Cerebellar nuclear complex (tissue), 1 donor: ENCODE measurements at places on chromosomes 16 and 17.
A peak's percentile ranks its signal among the peaks of the same experiment; 100 is the strongest.

DNA sequence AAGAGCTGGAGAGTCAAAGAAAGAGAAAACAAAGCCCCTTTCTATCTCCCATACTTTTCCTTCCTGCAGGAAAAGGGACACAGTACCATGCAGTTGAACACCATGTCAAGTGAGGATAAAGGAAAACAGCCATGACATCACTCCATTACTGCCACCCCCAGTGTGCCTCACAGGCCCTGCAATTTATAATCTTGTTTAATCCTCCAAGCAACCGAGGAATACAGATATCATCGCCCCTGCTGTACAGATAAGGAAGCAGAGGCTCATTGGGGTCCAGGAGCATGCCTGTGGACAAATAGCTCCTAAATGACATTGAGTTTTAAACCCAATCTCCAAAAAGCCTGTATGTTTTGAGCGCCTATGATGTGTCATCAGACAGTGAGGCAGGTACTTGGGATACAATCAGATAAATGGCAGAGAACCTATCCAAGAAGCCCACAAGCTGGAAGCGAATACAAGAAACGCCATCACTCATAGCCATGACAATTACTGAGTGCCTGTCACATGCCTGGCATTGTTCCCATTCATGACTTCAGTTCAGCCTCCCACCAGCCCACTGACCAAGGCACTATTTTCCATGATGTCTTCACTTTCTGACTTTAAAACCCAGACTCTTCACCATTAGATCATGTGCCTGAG, 45.5 kb downstream of the CPPED1 start:
- DNase-seq = no peak

DNA sequence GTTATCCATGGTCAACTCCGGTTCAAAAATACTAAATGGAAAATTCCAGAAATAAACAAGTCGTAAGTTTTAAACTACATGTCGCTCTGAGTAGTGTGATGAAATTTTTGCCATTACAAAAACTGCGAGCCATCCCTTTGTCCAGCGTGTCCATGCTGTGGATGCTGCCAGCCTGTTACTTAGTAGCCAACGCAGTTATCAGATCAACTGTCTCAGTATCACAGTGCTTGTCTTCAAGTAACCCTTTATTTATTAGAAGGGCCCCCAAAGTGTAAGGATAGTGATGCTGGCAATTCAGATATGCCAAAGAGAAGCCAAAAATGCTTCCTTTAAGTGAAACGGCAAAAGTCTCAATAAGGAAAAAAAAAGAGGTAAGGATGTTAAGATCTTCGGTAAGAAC, 23.9 kb downstream of the SNN start:
- DNase-seq = no peak

DNA sequence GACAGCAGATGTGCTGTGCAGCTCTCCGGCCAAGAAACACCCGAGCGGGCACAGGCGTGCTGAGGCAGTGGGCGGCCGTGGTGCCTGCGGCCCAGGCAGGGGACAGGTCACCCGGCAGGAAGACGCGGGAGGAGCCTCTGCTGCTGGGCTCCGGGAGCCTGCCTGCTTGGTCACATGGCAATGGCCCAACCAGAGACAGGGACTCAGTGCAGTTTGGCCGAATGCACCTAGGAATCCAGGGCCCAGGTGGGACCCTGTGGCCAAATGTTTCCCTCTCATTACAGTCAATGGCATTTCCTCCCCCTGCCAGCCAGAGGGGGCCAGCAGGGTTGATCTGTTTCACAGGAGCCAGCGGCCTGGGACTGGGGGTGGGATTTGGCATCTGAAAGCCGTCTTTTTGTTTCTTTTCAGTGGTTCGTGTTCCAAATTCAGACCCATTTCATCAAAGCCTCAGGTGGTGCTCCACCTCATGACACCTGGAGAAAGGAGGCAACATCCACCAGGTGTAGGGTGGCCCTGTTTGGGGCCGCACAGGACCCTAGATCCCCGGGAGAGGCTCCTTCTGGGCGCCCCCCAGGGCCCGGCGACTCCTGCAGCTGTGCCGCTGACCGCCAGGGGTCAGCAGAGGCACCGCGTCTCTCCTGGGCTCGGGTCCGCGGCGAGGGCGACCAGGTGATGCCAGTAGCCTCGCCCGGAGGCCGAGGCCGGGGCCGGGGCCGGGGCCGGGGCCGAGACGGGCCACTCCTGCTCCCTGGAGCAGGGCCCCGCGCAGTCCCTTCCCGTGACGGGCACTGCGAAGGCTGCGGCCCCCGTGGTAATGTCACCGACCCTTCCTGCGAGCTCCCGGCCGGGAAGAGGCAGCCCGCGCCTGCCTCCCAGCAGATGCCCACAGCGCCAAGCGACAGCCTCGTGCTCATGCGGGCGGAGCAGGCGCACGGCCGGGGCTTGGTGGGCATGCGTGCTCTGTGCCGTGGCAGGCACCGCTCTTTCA, 118.5 kb downstream of the C16orf78 start:
- DNase-seq = peak; percentile 7

GRCh38 chr16:2040787-2041522, 6.7 kb downstream of the NTHL1 start:
- no peak for DNase-seq

DNA sequence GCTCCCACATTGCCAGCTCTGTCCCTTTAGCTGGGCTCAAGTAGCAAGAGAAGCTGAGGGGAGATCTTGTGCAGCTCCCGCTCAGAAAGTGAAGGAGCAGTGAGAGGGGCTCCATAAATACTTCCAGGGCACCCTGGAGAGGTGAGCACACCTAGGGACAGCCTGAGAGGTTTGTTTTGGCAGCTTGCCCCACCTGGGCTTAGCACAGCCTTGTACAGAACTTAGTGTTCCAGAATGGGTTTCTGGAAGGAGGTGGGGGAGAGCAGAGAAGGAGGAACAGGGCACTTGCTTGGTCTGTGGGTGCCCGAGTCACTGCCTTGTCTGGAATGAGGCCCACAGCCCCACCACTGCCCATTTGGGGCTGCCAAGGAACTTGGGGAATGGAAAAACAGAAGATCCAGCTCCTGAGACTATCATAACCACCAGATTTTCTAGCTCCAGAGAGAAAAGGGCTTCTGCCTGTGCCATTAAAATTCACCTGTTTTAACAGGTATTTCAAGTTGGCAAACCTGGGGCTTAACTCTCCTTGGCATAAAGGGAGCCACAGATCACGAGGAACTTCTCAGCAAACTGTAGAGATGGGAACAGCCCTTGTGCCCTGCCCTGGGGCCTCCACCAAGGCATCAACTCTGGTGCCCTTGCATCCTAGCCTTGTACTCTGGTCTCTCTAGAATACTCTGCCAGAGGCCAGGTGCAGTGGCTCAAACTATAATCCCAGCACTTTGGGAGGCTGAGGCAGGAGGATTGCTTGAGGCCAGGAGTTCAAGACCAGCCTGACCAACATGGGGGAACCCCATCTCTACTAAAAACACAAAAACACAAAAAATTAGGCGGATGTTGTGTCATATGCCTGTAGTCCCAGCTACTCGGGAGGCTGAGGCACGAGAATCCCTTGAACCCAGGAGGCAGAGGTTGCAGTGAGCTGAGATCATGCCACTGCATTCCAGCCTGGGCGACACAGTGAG, 1.9 kb downstream of the PRR15L start:
- no peak for DNase-seq

GRCh38 chr17:77763023-77763422, 195.5 kb upstream of the TNRC6C start:
- DNase-seq = no peak

- no peak for DNase-seq
These were observed 756 bp downstream of the TAX1BP3 start for GRCh38 chr17:3667366-3668278.

DNA sequence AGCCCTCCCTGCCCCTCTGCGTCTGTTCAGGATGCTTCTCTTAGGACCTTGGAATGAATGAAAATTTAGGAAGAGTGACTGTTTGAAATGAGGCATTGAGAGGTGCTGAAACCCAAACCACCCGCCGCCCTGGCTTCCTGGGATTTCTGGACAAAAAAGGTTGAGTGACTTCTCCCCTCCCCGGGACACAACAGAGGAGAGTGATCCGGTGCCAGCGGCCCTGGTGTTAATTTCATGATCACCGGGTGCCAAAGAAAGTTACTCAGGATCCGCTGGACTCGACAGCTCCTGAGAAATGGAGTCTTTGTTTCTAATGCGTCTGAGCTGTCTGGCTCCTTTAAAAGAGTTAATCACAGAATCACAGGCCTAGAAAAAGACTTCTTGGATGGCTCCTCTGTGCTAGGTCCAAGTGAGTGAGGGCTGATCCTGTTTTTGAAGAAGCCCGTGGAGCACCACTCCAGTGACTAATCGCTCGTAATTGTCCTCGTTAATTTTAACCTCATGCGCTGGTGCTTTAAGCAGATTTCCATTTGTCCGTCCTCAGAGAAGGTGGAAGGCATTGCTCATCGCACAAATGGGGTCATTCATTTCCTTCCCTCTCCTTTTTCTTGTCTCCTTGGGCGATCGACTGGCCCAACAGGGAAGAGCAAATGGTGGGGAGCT, 144.4 kb upstream of the ZFHX3 start:
- no peak for DNase-seq

DNA sequence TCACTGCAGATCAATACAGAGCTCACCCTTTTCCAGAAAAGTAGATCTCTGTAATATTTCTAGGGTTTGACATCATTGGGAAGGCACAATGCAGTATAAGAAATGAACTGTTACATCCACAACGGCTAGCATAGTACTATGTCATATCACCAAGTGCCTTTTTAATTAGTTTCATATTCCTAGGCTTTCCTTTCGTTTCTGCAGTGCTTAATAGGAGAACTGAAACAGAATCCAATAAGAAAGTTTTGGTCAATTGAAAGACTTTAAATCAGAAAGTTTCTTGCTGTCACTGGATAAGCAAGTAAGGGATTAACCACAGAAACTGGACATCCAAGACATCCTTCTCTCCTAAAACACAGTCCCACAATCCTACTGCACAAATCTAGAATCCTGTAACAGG, 3.5 kb upstream of the RNF43 start:
- DNase-seq = no peak

GRCh38 chr16:3804426-3805016, 76.0 kb downstream of the CREBBP start:
- DNase-seq = no peak

GRCh38 chr16:19861811-19862327, 22.8 kb downstream of the GPRC5B start:
- DNase-seq = no peak

- no peak for DNase-seq
These were observed 49.7 kb downstream of the STAT3 start for GRCh38 chr17:42338427-42338985.

- no peak for DNase-seq
These were observed 287.9 kb downstream of the CPPED1 start for GRCh38 chr16:12515746-12516145.

- no peak for DNase-seq
These were observed 207.7 kb downstream of the LAT start for GRCh38 chr16:29192329-29193247.

DNA sequence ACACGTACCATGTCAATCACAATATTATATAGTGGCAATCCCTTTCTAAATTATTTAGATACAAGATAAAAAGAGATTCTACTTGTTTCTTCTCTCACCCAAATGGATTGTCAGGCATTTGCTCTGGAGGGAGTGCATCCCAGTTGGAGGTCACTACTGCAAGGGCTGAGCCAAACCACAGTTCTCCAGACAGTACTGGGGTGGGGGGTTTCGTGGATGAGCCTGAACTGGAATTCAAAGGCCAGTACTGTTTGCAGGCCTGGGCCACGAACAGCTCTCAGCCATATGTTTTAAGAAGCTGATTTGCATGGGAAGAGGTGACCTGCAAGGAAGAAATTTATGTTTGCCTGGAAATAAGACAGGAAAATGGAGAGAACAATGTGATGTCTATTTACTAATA, 314.9 kb downstream of the PMP22 start:
- DNase-seq = no peak

DNA sequence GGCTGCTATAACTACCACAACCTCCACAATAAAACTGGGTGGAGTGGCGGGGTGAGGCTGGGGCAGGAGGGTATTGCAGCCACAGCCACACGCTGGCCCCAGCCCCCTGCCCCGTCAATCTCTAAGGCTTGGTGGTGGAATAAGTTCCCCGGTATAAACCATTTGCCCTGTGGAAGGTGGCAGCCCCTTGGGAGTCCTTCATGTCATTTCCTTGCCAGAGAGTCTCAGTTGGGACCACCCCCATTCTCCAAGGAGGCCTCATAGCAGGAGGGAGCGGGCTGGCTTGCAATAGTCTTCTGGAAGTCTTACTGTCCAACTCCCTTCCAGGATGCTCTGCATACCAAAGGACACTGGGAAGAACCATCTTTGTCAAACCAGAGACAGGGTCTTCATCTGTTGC, 19.4 kb downstream of the CD300A start:
- DNase-seq = no peak

DNA sequence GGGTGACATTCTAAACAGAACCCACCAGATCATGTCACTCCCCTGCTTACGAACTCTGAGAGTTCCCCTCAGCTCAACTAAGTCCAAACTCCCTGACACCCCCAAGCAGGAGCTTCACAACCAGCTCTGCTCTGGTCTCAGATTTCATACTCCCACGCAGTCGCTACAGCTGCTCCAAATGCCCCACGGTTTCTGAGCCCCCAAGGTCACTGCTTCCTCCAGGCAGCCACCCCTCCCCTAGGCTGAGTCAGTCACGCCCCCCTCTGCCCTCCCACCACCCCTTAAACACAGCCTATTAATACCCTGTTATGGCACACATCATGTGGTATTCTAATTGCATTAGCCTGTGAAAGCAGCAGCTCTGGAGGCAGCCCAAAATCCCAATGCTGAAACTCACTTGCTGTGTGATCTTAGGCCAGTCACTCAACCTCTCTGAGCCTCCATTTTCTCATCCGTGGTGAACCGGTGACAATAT, 51.5 kb downstream of the GSG1L start:
- DNase-seq = no peak

DNA sequence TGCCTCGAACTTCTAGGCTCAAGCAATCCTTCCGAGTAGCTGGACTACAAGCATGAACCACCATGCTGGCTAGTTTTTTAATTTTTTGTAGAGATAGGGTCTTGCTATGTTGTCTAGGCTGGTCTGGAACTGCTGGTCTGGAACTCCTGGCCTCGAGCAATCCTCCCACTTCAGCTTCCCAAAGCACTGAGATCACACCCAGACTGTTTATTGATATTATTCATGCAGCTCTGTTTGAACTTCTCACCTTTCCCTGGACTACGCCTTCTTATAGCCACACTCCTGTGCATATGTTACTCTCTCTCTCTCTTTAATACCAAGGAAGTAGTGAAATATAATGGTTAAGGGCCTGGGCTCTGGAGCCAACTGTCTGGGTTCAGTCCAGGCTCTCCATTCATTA, 4.6 kb downstream of the COG7 start:
- no peak for DNase-seq

- DNase-seq = no peak
These were observed 110.3 kb downstream of the C17orf67 start for GRCh38 chr17:56723421-56723820.
